ENCODE measurements at places on chromosomes 2 and 18. TPM values are rescaled to one million over a fixed set of nuclear protein-coding genes. Genes with fewer than 3 reads are reported as not detected.

DNA sequence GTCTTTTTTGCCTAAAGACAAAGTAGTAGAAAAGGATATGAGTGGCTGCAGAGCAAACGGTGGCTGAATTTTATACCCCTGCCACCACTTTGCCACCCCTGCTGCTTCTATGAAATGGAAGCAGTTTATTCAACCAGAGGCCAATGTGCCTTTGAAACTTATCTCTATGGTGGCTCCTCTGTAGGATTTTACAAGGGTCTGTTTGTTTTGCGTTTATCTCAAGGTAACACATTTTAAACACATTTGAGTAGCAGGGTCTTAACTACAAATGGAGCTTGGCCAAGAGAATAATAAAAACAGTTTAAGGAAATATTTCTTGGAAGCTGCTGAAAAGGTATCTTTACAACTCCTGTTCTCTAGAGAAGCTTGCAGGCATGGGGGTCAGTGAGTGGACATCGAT, 6.1 kb downstream of the ALLC start:
- DNase-seq, result no peak

GRCh38 chr18:60656553-60656952, 284.0 kb upstream of the MC4R start:
- DNase-seq, result no peak

LYPD6 gene
- 0.27 TPM for total RNA-seq

C1GALT1C1L gene
- total RNA-seq, result 2.8 TPM

DNA sequence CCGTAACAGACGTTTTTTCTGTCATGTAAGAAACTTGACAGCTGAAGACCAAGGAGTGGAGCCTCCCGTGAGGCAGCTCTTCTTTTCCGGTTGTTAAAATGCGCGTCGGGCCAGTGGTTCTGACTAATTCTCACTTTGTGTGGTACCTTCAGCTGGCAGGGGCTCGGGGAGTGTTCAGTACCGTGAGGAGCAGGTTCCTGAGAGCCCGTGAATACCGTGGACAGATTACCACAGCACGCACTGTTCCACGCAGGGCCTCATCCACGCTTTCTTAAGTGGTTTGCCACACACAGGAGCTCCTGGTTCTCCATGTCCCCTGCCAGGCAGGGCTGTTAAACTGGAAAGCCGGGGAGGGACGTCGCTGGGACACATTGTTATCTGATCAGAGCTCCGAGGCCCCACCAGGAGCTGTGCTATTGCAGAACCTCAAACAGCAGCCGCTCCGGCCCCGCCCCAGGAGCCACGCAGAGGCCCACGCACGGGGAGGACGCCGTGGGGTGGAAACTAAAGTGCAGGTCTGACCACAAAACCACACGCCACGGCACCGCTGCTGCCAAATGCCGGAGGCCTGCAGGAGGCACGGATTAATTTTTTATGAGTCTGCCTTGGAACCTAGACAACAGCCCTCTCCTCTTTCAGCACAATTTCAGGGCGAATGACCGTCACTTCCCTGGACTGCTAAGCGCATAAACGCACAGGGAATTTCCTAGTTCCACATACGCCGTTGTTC, 43.3 kb downstream of the NFATC1 start:
- no peak for DNase-seq

GRCh38 chr2:15555760-15556193, 5.4 kb downstream of the NBAS start:
- DNase-seq, result no peak

CCDC68 gene
- total RNA-seq, result 4.9 TPM

Measured in left cardiac atrium (tissue), 4 donors.